ENCODE measurements at places on chromosomes 4 and X. TPM values are rescaled to one million over a fixed set of nuclear protein-coding genes. Genes with fewer than 3 reads are reported as not detected.

The GAGE13 gene
- total RNA-seq: not detected

DNA sequence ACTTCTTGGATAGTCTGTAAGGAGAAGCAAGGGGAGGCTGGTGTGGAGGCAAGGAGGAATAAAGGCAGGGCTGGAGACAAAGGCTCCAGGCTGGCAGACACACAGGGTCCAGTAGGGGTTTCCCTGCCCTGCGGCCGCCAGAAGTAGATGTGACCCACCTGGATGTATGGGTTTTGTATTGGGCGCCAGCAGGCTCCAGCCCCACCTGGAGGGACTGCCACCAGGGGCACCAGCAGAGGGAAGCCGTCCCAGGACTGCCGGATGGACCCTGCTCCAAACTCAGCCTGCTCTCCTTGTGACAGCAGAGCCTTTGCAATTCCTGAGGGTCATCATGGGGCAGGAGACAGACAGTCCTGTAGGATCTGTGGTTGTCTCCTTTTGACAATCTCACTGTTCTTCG is 52.7 kb downstream of the MGST2 start:
- peaks cover 13% of the 10 kb centered on the region for H3K4me1 ChIP-seq
- no peaks in the 10 kb centered on the region for H3K36me3 ChIP-seq
- H3K27ac ChIP-seq: no peak overlapping the region
- no peak overlapping the region for H3K4me3 ChIP-seq

DNA sequence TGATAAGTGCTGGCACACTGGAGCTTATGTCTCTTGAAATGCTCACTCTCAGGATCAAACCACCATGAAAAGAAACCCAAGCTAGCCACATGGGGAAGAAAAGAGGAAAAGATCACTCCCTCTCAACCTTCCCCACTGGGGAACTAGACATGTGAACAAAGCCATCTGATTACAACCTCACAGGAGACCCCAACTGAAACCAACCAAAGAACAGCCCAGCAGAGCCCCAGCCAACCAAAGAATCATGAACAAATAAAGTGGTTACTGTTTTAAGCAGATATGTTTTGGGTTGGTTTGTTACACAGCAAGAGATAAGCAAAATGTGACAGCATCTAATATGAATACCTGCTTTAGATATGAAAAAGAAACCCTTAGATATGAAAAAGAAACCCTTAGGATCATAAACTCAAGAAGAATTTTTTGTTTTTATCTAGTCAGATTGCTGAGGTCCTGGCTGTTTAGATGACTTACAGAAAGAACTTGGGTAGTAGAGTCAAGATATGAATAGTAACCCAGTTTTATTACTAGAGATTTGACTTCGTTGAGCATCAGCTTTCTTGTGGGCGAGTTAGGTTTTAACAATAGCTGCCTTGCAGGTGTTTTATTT is 23.7 kb upstream of the TLR7 start:
- no peaks in the 10 kb centered on the region for H3K36me3 ChIP-seq
- no peak overlapping the region for H3K27ac ChIP-seq
- no peaks in the 10 kb centered on the region for H3K27me3 ChIP-seq
- no peak for DNase-seq

GRCh38 chr4:27123123-27123768 is 262.6 kb downstream of the STIM2 start:
- DNase-seq: no peak
- H3K4me3 ChIP-seq: no peak overlapping the region

GRCh38 chrX:44908153-44908552 is 35.2 kb downstream of the KDM6A start:
- peaks cover 58% of the 10 kb centered on the region for H3K4me1 ChIP-seq
- H3K27ac ChIP-seq: peak overlapping the region; percentile 6

DNA sequence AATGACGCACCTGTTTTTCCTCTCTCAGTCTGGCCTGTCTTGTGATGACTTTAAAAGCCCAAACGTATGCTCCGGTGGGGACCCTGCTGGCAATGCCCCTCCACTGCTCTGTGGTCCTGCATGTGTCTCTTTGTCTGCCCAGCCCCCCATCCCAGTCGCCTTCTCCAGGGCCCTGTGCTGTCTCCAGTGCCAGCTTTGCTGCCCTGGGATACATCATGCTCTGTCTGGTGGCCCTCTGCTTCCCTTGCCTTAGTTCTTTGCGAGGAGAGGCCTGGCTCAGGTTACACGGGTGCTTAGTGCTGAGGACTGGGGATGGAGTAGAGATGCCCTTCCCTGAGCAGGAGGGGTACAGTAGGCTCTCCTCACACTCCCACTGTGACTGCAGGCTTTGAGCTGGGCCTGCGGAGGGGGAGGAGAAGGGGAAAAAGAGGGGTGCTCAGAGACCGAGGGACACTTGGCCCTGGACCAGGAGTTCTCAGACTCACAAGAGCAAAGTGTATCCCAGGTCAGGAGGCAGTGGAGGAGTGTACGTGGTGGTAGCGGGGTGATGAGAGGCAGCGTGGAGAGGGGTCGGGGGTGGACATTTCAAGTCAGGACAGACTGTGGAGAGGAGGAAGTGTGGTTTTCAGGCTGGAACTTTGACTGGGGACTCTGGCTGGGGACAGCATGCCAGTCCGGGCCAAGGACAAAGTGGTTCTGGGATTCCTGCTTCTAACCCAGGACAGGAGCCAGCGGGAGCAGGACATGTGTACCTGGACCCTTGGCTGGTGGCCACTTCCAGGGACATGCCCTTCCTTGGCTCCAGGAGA is 2.8 kb downstream of the APLN start:
- H3K36me3 ChIP-seq: no peaks in the 10 kb centered on the region
- no peak overlapping the region for H3K4me3 ChIP-seq
- DNase-seq: no peak
- H3K27ac ChIP-seq: no peak overlapping the region

GRCh38 chr4:135201081-135201480 is 999.5 kb upstream of the PABPC4L start:
- H3K4me3 ChIP-seq: no peak overlapping the region
- no peaks in the 10 kb centered on the region for H3K36me3 ChIP-seq
- H3K4me1 ChIP-seq: no peaks in the 10 kb centered on the region
- no peak for DNase-seq
- no peak overlapping the region for H3K27ac ChIP-seq
- no peaks in the 10 kb centered on the region for H3K27me3 ChIP-seq

The KCTD8 gene
- 2.8 TPM for total RNA-seq

The EDA2R gene
- total RNA-seq: 0.10 TPM
